CD4-positive, alpha-beta T cell treated with Interleukin-1 beta for 1 hour (primary cell): ENCODE measurements at places on chromosomes 3 and 15.
A peak's percentile ranks its signal among the peaks of the same experiment; 100 is the strongest.

DNA sequence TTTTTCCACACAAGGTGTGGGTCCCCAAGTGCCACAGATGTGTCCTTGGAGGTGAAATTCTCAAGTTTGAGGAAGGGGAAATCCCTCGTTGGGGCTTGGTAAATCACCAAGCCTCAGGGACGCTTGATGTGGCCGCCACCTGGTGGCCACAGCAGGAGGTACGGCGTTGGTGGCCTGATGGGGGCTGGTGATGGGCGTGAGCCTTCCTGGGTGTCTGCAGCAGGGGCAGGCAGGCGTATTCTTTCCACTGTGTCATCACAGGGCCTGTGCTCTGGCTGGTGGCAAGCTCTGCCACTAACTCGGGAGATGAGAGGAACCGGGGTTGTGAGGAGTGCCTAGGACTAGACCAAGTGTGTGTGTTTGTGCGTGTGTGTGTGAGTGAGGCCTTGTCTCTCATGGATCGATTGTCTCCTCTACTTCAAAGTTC lies 4.2 kb downstream of the ACOX2 start:
- DNase-seq, result peak; percentile 84

- DNase-seq, result no peak
Measured at GRCh38 chr15:89333011-89333860, 1.4 kb downstream of the POLG start.

DNA sequence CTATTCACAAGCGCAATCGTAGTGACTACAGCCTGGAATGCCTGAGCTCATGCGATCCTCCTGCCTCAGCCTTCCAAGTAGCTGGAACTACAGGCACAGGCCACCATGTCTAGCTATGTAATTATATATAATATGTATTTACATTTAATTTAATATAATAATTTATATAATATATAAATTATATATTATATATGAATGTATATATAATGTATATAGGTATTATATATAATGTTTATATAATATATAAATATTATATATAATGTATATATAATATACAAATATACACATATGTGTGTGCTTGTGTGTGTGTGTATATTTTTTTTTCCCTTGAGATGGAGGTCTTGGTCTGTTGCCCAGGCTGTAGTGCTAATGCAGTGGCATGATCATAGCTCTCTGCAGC lies 27.6 kb upstream of the ULK4 start:
- no peak for DNase-seq

- DNase-seq, result no peak
Measured at GRCh38 chr3:165749821-165750220, 87.4 kb downstream of the BCHE start.

DNA sequence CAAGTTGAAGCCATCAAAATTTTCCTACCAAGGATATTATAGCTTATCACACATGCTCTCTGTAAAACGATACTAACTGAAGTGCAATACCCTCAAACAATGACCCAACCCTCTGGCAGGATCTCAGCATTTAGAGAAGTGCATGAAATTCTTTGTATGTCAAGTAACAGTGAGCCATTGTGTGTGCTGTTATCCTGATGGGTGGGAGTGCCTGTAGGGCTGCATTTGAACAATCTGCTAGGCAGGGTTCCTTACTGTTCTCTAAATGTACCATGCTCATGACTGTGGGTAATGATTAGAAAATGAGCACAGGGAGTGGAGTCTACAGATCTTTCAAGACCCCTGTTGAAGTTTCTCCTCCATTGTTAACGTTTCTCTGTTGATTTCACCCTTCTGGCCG lies 398.1 kb downstream of the NSUN3 start:
- no peak for DNase-seq

DNA sequence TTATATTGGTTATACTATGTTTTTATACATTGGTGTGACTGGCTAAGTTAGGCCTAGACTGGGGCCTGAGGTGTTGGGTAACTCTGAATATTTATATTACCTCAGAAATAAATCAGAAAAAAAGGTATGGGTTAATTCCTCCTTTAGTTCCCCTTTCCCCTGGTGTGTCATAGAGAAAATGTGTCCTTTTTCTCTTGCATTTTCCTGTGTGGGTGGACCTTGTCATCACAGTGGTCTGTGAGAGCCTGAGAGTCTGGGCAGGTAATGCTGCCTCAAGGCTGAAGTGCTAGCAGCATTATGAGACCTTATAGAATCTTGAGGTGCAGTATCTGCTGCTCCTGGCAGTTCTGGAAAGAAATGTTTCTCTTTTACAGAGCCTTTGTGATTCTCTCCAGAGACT lies 69.7 kb downstream of the PCOLCE2 start:
- no peak for DNase-seq

GRCh38 chr3:62672270-62672987 lies 202.8 kb downstream of the CADPS start:
- no peak for DNase-seq

GRCh38 chr3:57019057-57019456 lies 41.4 kb upstream of the SPATA12 start:
- no peak for DNase-seq

DNA sequence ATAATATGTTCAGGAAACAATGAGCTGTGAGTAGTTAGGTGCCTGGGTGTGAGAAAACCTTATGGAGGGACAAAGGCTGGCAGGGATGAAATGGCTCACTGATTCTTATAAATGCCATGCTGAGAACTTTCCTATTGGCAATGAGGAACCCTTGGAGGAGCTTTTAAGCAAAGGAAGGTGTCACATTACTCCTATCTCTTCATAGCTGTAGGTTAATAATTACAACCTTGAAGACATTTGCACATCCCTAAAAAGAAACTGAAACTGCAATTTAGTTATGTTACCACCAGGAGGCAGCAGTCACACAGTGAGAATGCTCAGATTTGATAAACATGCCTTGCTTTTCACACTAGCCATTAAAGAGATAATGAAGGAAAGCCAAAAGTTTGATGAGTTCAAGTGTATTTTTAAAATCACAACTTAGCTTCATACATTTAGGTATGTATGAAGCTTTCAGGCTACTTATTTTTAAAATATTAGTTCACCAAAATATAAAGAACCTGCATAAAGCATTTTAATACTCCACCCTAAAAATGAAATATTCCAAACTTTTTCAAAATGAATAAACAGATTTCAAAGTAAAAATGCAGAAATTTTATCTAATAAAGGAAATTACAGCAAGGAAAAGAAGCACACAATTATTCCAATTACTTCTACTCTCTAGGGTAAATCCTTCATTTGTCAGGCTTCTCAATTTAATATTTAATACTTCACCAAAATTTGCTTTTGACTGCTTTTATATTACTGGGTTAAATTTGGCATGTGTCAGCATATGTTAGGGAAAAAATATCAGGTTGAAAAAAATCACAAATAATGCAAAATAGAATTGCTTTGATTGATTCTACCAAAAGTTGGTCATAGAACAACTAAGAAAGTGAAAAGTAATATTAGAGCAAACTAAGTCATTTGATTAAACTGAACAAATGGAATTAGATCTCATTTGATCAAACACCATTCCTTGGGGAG lies 136.9 kb upstream of the SLC2A2 start:
- DNase-seq, result no peak

DNA sequence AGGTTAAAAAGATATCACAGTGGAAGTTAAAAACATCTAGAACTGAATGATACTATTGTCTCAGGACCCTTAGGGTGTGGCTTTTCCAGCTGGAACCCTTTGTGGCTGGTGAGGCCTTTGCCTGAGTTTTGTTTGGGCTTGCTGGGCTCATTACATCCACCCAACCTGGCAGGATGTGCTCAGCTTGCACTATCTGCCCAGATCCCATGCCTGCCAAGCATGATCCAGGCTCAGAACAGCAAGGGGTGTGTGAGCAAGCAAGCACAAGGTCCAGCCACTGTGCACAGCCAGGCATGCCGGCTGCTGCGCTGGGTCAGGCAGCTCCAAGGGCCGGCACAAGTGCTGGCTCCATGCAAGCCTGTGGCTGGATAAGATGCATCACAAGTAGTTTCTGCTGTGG lies 512.7 kb upstream of the CDIN1 start:
- no peak for DNase-seq

DNA sequence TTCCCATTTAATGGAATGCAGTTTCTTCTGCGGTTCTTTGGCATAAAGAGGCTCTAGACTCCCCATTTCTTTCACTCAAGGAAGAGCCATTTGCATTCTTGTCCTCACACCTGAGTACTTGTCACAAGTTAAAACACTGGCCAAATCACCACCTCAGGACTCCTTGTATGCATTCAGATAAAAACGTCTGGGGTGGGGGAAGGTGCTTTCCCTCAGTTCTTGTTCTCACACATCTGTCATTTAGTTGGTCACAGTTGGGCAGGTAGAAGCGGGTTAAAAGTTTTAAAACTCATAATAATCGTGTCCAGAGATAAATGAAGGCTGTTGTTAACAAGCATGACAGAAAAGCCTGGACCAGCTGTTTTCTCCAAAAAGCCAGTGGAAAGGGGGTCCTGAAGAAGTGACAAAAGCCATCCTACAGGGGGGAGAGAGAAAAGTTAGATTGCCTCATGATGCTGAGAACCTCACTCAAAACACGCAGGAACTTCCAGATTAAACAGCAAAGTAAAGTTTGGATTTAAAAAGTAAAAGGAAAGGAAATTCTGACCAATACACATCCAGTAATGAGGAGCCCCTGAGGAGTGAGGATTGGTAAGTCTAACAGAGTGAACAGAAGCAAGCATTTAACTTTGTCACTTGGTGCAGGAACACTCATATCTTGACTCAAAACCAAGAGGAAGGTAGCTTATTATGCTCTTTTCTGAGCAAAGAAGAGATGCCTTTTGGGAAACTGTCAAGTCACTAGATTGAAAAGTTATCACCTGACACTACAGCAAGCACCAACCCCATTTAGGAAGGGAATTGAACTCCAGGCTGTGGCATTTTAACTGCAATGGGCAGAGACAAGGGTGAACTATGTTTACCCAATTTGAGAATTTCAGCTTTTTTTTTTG lies 2.8 kb downstream of the BCL2L10 start:
- DNase-seq, result no peak

DNA sequence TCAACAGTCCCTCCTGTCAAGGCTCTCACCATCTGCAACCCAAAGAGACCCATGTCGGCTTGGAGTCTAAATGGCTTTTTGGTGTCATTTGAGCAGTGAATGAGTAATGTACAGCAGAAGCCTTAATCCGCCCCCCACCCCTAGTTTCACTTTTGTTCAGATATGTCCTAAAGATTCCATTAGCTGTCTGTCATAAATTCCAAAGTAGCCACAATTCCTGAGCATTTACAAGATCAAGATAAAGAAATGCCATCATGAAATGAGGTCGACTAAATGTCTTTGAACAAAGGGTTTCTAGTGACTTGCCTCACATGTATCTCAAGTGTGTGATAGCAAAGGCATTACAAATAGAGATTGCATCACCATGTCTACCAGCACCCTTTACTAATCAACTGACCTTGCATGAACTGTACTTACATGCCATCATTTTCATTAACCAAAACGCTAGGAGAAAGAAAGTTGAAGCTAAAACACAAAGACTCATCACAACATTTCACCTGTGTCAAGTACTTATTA lies 123.8 kb upstream of the PHLDB2 start:
- DNase-seq, result no peak

GRCh38 chr15:29103824-29104565 lies 165.6 kb downstream of the NSMCE3 start:
- DNase-seq, result peak; percentile 53

DNA sequence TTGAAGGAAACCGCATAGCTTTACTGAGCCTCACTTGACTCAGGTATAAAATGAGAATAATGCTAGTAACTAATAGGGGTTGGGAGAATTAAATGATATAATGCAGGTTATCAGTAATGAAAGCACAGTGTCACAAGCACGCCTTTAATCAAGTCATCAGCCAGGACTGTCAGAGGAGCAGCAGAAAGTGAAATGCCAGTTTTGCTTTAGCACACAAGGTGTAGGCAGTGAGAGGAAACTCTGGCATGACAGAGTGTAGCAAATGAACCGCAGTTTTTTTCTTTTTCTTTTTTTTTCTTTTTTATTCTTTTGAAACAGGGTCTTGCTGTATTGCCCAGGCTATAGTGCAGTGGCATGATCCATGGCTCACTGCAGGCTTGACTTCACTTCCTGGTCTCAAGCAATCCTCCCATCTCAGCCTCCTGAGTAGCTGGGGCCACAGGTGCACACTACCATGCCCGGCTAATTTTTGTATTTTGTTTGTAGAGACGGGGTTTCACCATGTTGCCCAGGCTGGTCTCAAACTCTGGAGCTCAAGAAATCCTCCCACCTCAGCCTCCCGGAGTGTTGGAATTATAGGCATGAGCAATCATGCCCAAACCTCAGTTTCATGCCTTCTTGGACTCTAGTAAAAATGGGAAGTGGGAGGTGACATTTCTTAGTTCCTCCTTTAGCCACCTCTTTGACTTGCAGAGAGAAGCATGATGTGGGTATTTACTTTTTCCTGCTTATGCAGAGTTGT lies 9.7 kb upstream of the SCAANT1 start:
- no peak for DNase-seq

DNA sequence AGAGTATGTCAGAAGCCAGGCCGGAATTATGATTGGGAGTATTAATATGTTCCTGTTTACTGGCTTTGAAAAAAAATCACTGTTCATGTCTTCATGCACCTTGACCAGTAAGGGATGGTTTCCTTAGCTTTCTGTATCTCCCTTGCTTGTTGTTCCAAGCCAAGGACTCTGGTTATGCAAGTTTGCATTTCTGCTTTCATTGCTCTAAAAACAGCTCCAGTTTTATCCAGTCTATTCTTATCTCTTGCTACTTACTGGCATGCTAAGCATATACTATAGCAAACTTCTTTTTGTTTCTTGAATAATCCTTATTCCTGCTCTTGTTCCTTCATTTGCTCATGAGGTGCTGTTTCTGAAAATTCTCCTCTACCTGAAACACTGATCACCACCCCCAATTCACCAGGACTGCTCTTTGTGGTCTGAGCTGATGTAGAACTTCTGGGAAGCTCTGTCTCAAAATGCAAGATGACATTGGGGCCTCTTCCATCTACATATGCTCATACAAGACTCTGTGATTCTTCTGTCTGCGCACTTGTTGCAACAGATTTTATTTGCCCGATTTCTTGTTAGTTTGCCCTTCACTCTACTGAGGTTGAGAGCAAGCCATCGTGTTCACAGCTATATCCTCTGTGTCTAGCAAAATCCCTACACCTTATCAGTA lies 173.0 kb downstream of the EBLN2 start:
- no peak for DNase-seq

GRCh38 chr15:74269362-74270035 lies 33.4 kb downstream of the CCDC33 start:
- no peak for DNase-seq

- peak; percentile 85 for DNase-seq
Measured at GRCh38 chr3:36944641-36945270, at the start of gene TRANK1. TSS of gene TRANK1 (minus strand) at chr3:36945054. CDS start at chr3:36944809, 245 bp downstream.

DNA sequence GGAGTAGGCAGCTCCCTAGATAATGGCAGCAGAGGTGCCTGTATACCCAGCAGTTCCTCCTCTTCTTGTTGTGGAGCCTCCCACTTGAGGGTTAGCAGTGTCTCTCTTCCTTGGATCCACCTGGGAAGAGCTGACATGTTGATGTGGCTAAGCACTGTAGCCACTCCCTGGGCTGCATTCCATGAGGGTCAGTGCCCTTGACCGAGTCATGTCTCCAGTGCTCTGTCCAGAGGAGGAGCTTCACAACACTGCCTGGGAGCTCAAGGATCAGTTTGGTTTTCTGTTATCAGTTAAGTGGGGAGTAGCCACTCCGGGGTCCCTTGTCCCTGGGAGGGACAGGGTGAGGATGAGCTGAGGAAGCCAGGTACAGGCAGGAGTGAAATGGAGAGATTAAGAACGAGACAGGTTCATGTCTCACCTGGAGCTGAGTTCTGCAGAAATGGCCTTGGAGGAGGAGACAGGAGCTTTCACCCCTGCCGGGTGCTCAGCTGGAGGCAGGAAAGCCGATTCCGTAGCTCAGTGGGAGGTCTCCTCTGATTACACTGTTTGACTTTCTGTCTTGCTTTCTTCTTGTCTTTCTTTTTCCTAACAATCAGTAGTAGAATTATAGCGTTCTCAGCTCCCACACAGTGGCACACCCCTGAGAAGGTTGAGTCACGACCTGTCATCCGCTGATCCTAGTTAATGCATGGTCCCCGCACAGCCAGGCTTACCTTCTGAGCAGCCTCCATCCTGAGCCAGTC lies 57.9 kb upstream of the SEC22A start:
- no peak for DNase-seq
